ENCODE measurements at places on chromosomes 12 and 14.

DNA sequence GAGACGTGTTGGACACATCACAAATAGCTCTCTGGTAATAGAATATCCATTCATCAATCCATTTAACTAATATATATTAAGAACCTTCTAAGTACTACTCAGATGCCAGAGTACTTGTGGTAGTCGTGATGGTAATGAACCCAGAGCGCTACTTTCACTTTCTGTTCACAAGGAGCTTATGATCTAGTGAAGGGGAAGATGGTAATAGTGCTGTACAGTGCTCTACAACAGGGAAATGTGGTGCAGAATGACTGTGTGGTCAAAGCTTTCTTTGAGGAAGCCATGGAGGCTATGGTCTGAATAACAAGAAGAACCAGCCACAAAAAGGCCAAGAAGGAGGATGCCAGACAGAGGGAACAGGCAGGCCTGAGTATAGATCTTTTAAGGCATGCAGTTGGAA lies 212.0 kb downstream of the PTPRO start:
- DNase-seq: no peak

DNA sequence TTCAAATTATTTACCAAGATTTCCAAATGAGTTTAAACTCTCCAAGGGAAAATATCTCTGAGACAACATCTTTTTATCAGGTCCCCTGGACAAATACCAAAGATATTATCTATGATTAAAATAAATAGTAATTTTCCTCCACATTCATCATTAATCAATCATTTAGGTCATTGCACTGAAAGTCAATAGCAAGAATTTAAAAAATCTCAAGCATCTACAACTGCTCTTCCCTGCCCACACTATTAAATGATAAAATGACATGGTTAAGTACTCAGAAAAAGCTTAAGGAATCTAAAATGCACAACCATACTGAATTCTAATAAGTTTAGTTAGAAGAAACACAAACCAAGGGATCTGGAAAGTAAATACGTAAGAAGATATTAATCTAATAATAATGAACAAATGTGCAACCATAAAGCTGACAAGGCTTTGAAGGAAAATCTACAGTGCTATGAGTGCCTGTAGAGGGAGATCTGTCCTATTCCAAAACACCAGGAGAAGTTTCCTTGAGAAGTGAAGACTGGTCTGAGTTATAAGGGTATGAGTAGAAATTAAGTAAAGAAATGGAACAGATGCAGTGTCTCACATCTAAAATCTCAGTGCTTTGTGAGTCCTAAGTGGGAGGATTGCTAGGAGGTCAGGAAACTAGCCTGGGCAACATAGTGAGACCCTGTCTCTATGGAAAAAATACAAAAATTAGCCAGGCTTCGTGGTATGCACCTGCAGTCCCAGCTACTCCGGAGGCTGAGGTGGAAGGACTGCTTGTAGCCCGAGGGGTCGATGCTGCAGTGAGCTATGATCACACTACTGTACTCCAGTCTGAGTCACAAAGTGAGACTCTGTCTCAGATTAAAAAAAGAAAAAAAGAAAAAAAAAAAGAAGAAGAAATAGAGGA lies 19.2 kb downstream of the INTS13 start:
- no peak for DNase-seq

GRCh38 chr12:116783525-116784237 lies 45.6 kb downstream of the RNFT2 start:
- DNase-seq: no peak

- DNase-seq: no peak
These were observed 19.3 kb downstream of the CHD8 start for GRCh38 chr14:21436567-21437062.

GRCh38 chr12:47397664-47398281 lies 308.1 kb downstream of the RPAP3 start:
- peak; percentile 76 for DNase-seq

GRCh38 chr14:78836777-78837176 lies 666.6 kb downstream of the NRXN3 start:
- DNase-seq: peak; percentile 10

DNA sequence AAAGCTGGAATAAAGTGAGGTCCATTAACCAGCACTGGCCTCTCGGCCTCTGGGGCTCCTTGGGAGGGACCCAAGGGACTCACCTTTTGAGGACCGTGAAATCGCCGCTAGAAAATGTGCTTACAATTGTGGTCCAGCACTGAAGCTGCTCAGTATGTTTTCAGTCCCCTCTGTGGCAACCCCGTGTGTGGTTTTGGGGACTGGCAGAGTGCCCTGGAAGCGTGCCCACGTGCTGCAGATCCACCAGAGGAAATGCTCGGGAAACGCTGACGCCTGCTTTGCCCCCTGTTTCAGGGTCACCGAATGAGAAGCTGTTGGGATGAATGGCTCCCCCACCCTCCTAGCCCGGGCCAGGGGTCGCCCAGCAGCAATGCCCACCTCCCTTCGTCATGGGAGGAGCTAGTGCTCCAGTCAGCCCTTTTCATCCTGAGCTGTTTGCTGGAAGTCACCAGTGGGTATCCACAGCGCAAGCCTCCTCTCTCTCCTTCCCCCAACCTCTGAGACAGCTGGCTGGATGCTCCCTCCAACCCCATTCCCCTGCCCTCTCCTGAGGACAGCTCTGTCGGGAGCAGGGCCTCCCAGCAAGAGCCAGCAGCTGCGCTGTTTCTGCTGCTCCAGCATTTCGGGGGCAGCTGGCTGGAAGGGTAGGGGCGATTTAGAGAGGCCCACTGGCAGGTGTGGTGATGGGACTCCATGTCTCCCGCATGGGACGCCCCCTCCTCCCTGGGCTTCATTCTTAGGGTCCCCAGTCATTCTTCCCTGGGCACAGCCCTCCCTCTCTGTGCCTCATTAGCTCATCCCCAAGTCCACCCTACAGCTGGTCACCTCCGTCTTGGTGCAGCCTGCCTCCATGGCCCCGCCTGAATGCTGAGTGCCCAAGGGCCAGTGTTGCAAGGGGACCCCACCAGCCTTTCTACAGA lies 33.2 kb upstream of the PPP1R13B start:
- DNase-seq: peak; percentile 31

DNA sequence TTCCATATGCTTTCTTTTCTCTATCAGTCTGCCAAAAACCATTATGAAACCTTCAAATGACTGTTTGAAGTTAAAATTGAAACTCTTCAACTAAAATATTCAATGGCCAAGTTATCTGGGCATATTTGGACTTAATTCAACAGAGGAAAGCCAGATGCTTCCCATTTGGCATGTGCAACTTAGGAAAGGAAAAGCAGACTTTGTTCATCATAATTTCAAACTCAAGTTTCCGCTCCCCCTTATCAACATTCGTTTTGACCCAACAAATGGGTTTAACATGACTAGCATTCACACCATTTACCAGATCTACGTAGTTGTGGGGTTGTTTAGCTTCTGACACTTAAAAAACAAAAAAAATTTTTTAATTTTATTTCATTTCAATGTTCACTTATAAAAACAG lies 75.7 kb downstream of the PLEKHG7 start:
- DNase-seq: no peak

- DNase-seq: no peak
These were observed 35.4 kb upstream of the LTA4H start for GRCh38 chr12:96070670-96071279.

DNA sequence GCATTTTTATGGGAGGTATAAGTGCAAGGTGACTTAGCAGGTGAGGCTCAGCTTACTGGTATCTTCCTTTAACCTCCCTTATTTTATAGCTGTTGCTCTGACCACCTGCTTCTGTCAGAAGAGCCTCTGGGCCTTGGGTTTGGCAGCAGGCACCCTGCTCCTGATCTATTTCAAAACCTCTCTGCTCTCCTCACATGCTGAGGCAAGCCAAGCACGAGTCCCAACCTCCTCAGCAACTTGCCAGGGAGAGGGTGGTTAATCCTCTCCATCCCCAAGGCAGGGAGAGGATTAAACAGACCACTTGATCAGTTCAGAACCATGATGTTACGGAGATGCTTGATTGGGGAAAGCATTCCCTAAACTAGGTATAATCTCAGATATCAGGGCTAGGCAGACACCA lies 5.4 kb downstream of the PLEKHH1 start:
- DNase-seq: no peak

GRCh38 chr14:54893151-54893760 lies 9.4 kb downstream of the GCH1 start:
- no peak for DNase-seq

- no peak for DNase-seq
These were observed 624 bp upstream of the PLEKHD1 start for GRCh38 chr14:69483765-69484443.

DNA sequence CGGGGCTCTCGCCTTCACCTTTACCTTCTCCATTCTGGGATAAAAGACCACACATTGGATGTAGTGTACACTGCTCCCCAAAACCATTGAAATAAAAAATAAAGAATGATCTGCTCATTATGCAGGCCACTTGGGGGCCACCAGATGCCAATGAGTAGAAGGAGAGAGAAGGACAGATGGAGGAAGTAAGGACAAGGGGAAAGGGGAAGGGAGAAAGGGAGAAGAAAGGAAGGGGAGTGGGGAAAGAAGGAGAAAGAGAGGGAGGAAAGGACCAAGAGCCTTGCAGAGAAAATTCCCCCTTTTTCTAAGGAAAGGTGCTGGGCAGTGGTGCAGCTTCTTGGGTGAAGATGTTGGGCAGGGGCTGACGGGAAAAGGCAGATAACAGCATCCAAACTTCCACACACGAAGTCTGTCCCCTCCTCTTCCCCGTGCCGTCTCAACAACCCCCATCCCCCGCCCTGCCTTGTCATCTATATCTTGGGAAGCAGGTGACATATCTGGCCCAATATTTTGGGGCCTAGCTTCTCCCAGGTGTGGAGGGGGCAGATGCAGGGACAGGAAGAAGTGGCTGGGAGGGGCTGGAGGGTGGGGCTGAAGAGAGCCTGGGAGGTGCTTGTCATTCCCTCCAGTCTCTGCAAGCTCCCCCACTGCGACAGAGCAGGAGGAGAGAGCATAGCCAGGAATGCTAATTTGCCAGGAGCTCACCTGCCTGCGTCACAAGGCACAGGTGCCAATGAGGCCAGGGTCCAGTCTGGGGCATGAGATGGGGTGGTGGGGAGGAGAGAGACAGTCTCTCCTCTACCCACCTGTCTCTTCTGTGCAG lies 107.5 kb downstream of the SINHCAF start:
- DNase-seq: no peak

DNA sequence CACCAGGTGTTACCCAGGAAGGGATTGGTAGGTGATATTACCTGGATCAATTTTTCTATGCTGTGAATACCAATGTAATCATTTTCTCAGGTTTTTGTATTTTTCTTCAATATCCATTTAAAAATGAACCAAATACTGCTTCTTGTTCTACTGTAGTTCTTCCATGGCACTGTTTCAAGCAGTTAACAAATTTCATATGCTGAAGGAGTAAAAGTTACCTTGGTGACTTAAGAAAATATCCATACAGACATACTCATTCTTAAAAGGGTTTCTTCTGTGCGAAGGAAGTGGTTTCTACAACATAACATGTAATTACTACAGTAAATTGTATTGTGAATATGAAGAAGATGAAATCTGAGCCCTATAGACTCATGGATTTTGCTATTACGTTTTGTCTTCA lies 222.5 kb downstream of the TMEM117 start:
- no peak for DNase-seq

DNA sequence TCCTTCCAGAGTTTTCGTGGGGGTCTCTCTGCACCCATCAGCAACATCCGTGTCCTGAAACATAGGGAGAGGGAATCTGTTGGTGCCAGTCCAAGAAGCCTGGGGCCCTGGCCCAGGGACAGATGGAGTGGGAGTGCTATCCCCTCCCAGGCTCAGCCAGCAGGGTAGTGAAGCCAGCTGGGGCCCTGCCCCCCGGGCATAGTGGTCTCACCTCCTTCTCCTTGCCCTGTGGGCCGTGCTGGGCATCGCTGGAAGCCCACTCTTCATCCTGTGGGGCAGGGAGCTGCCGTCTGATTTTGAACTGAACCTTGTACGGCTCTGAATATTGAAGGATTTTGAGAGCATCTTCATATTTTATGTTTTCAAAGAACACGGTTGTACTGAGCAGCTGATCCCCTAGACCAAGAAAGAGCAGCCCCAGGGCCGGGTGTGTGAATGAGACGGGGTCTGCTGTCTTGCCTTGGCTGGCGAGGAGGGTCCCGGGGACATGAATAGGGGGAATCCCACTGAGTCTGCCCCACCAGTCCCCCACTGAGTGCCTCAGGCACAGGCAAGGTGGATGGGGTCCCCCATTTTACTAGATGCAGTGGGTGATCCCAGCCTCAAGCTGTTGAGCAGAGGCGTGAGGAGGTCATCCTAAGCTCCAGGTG lies 23.3 kb downstream of the AHNAK2 start:
- DNase-seq: no peak

Data from AG09309 (cell line).